Fibroblast of lung (primary cell): ENCODE measurements at places on chromosomes 16 and 17.

- H3K27ac ChIP-seq: no peak overlapping the region
- no peak for DNase-seq
- no peaks in the 10 kb centered on the region for H3K36me3 ChIP-seq
- H3K27me3 ChIP-seq: no peaks in the 10 kb centered on the region
- no peaks in the 10 kb centered on the region for H3K4me1 ChIP-seq
- H3K4me3 ChIP-seq: no peak overlapping the region
Measured at GRCh38 chr16:83720981-83721380, 86.8 kb upstream of the HSBP1 start.

DNA sequence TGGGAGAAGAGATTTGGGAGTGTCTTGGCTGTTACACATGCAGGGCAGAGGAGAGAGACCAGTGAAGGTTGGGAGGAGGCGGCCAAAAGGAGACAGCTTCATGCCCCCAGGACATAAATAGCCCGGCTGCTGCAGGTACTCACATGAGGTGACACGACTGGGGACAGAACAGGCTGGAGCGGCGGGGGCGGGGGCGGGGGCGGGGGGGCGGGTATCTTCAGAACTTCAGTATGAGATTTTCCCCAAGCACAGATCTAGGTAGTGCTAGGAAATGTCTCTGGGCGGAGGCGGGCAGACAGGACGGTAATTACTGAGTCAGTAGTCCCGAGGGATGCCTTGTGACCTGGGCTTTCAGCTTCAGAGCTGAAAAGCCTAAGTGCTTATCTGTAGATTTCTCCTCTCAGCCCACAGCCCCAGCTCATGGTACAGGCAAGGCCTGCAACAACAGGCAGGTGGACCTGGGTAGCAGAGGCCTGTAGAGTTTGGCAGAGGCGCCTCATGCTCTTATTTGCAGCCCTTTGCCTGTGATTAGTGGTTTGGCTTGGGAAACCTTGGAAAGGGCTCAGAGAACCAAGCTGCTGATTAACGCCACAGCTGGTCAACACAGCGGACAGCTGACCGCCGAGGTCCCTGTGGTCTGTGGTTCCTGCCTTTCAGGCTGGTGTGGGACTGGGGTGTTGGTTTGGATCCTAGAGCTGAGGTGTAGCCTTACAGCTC lies 24.5 kb downstream of the UNK start:
- no peak overlapping the region for H3K27ac ChIP-seq
- DNase-seq: peak; percentile 42
- H3K27me3 ChIP-seq: no peaks in the 10 kb centered on the region
- H3K4me3 ChIP-seq: no peak overlapping the region

GRCh38 chr16:89004209-89004831 lies 27.3 kb upstream of the CBFA2T3 start:
- H3K27me3 ChIP-seq: no peaks in the 10 kb centered on the region
- no peaks in the 10 kb centered on the region for H3K36me3 ChIP-seq
- no peaks in the 10 kb centered on the region for H3K4me1 ChIP-seq
- H3K27ac ChIP-seq: no peak overlapping the region

- H3K36me3 ChIP-seq: peaks cover 4% of the 10 kb centered on the region
- DNase-seq: no peak
- peak overlapping the region; percentile 31 for H3K27ac ChIP-seq
Measured at GRCh38 chr17:17732892-17733670, 51.8 kb downstream of the RAI1 start.

GRCh38 chr16:9791556-9791955 lies 390.7 kb downstream of the GRIN2A start:
- H3K4me3 ChIP-seq: no peak overlapping the region
- DNase-seq: no peak
- no peaks in the 10 kb centered on the region for H3K4me1 ChIP-seq
- no peaks in the 10 kb centered on the region for H3K36me3 ChIP-seq

GRCh38 chr16:84952335-84953189 lies 58.8 kb downstream of the ZDHHC7 start:
- no peaks in the 10 kb centered on the region for H3K4me1 ChIP-seq
- peaks cover 2% of the 10 kb centered on the region for H3K27me3 ChIP-seq
- H3K4me3 ChIP-seq: no peak overlapping the region
- H3K36me3 ChIP-seq: no peaks in the 10 kb centered on the region

GRCh38 chr17:65820306-65820705 lies 258.9 kb upstream of the AXIN2 start:
- H3K27ac ChIP-seq: no peak overlapping the region
- no peak overlapping the region for H3K4me3 ChIP-seq
- no peaks in the 10 kb centered on the region for H3K36me3 ChIP-seq
- DNase-seq: no peak
- H3K4me1 ChIP-seq: no peaks in the 10 kb centered on the region

DNA sequence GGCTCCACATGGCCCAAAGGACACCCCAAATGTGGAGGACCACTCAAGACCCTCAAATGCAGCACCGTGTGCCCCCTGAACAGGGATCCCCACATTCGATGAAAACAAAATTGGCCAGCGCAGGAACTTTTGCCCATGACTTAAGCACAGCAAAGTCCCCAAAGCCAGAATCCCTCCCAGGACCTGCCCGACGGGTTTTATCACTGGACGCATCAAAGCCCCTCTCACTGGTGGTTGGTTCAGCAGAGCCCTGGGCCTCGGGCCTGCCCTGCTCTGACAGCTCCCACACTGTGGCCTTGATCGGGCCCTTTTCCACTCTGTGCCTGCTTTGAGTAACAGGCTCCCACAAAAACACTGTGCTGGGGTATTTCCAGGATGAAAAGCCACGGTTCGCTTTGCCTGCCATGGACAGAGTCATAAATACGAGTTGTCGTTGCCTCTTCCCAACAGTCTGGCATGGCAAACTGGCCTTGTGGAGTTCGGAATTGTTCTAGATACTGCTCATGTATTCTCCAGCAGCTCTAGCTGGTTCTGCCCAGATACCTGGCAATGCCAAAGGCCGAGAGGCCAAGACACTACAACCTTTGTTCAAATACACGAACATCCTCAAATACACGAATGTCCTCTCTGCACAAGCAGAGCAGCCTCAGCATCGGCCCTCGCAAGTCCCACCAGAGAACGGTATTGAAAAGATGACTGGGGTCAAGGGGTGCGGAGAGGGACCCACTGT lies 46.4 kb downstream of the TBC1D16 start:
- no peaks in the 10 kb centered on the region for H3K27me3 ChIP-seq
- H3K4me1 ChIP-seq: peaks cover 29% of the 10 kb centered on the region
- no peak overlapping the region for H3K27ac ChIP-seq
- H3K4me3 ChIP-seq: no peak overlapping the region
- H3K36me3 ChIP-seq: no peaks in the 10 kb centered on the region

DNA sequence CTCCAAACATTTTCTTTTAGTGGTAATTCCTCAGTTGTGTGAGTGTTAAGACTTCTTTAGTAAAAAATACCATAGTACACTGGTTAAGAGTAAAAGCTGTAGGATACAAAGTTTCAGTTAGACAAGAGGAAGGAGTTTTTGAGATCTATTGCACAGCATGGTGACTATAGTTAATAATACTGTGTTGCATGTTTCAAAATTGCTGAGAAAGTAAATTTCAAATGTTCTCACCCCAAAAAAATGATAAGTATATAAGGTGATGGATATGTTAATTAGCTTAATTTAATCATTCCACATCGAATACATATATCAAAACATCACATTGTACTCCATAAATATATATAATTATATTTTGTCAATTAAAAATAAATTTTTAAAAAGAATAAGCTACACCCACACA lies 22.0 kb upstream of the NLK start:
- DNase-seq: no peak
- H3K4me1 ChIP-seq: no peaks in the 10 kb centered on the region
- no peaks in the 10 kb centered on the region for H3K27me3 ChIP-seq

- H3K36me3 ChIP-seq: no peaks in the 10 kb centered on the region
- no peaks in the 10 kb centered on the region for H3K4me1 ChIP-seq
- no peaks in the 10 kb centered on the region for H3K27me3 ChIP-seq
Measured at GRCh38 chr16:49055291-49055690, 226.3 kb downstream of the CBLN1 start.

DNA sequence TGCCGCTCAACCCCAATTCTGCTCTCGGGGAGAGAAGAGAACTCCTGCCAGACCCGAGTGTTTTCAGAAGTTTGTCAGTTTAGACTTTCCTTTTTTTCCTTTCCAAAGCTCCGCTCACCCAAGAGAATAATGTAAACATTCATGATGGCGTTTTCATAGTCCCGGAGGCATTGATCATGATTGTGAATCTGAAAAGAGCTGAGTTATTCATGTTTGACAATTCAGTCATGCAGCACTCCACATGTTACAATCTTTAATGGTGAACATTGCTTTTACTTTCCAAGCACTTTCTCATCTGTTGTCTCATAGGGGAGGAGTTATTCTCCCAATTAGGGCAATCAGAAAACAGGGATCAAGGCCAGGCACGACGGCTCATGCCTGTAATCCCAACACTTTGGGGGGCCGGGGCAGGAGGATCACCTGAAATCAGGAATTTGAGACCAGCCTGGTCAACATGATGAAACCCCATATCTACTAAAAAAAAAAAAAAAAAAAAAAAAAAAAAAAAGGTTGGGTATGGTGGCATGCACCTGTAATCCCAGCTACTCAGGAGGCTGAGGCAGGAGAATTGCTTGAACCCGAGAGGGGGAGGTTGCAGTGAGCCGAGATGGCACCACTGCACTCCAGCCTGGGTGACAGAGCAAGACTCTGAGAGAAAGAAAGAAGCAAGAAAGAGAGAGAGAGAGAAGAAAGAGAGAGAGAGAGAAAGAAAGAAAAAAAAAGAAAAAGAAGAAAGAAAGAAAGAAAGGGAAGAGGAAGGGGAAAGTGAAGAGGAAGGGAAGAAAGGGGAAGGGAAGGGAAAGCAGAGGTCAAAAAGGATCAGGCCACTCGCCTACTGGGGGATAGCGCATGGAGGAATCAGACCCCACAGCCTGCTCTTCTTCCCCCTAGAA lies 70.0 kb upstream of the TNRC6C start:
- no peak overlapping the region for H3K27ac ChIP-seq
- peak; percentile 6 for DNase-seq
- H3K36me3 ChIP-seq: no peaks in the 10 kb centered on the region
- peak overlapping the region; percentile 25 for H3K4me3 ChIP-seq
- no peaks in the 10 kb centered on the region for H3K4me1 ChIP-seq
- peaks cover 11% of the 10 kb centered on the region for H3K27me3 ChIP-seq

GRCh38 chr17:60959011-60959410 lies 281.4 kb downstream of the BCAS3 start:
- no peaks in the 10 kb centered on the region for H3K36me3 ChIP-seq
- DNase-seq: peak; percentile 70
- H3K4me3 ChIP-seq: no peak overlapping the region
- H3K27me3 ChIP-seq: no peaks in the 10 kb centered on the region
- peaks cover 4% of the 10 kb centered on the region for H3K4me1 ChIP-seq

GRCh38 chr16:86945166-86945900 lies 367.0 kb downstream of the FOXL1 start:
- H3K27ac ChIP-seq: no peak overlapping the region
- no peak for DNase-seq
- no peaks in the 10 kb centered on the region for H3K36me3 ChIP-seq
- no peaks in the 10 kb centered on the region for H3K27me3 ChIP-seq

DNA sequence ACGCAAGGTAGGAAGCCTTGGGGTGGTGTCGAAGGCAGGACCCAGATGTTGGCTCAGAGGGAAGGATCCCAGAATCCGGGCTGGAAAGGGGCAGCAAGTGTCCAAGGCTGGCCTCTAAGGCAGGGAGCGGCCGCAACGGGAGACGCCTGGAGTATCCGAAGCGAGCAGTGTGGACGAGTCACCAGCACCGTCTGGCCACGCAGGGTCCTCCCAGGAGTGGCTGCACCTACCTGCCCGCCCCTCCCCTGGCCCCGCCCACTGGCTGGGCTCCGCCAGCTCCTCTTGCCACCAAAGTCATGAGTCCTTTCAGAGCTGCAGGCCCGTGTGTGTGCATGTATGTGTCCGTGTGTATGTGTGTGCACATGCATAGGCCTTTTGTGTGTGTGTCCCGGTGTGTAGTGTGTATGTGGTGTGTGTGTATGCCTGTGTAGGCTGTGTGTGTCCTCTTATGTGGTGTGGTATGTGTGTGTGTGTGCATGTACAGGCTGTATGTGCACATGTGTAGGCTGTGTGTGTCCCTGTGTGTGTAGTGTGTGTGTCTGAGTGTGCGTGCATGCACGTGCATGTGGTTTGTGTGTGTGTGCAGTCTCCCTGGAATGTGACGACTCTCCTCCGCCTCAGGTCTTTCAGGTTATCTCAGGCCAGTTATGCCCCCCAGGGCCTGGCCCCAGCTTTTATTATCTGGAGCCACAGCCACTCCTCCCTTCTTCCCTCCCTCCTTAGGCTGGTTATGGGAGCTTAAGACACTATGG lies at the start of gene PRSS8:
PRSS8 (minus strand) TSS at position 193 of the 752 bp plus-strand sequence. CDS start 229 bp downstream, outside the sequence.
- H3K36me3 ChIP-seq: peaks cover 2% of the 10 kb centered on the region
- peaks cover 2% of the 10 kb centered on the region for H3K4me1 ChIP-seq
- no peak within 1 kb of the TSS for H3K4me3 ChIP-seq
- H3K27me3 ChIP-seq: no peaks in the 10 kb centered on the region

- no peaks in the 10 kb centered on the region for H3K27me3 ChIP-seq
- peak; percentile 35 for DNase-seq
- no peaks in the 10 kb centered on the region for H3K36me3 ChIP-seq
- H3K27ac ChIP-seq: no peak overlapping the region
- no peak overlapping the region for H3K4me3 ChIP-seq
- no peaks in the 10 kb centered on the region for H3K4me1 ChIP-seq
Measured at GRCh38 chr17:68800751-68801150, 154.4 kb downstream of the ABCA8 start.

DNA sequence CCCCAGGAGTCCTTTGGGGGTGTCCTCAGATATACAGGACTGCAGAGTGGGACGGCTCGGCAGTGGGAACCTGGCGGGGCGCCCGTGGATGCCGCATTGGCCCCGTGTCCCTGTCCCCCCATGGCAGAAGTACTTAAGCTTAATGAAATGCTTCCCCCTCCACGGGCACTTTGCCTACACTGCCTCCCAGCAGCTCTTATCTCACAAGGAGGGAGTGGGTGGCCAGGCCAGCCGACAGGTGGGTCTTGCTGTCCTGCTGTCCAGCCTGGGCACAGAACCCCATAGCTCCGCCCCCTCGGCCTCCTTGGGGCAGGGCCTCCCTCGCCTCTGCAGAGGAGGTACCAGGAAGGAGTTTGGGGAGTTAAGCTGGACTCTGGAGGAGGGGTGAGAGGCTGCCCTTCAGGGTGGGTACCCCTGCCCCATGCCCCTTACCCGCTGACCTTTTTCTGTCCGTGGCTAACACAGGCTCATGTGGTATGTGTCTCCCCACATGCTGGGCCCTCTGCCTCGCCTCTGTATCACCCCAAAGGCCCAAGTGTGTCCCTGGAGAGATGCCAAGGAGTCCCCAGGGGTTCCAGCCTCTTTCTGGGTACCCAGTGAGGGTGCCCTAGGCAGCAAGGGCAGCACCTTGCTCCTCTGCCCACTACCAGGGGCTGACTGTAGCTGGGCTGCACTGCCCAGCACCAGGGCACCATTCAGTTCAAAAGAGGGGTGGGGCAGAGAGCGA lies 8.7 kb downstream of the THRA start:
- H3K27me3 ChIP-seq: no peaks in the 10 kb centered on the region
- peaks cover 5% of the 10 kb centered on the region for H3K36me3 ChIP-seq
- H3K27ac ChIP-seq: no peak overlapping the region

DNA sequence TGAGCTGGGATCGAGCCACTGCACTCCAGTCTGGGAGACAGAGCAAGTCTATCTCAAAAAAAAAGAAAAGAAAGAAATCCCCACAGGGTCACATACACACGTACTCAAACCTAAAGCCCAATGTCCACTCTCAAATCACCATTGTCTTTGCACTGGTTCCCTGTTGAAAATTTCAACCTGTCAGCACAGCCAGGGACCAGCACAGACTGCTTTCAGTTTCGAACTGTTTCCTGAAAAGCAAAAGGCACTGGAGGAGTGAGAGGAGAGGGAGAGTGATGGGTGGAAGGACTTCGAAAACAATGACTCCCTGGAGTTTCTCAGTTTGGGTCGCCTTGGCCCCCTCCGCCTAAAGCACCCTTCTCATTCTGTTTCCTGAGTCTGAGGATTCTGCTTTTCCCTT lies 9.0 kb upstream of the CD300C start:
- no peaks in the 10 kb centered on the region for H3K36me3 ChIP-seq
- H3K4me3 ChIP-seq: no peak overlapping the region
- no peak for DNase-seq
- H3K27ac ChIP-seq: no peak overlapping the region
- no peaks in the 10 kb centered on the region for H3K4me1 ChIP-seq
